ENCODE measurements at places on chromosomes 5 and 9.

GRCh38 chr9:12916042-12916441 is 141.2 kb downstream of the LURAP1L start:
- DNase-seq: no peak

DNA sequence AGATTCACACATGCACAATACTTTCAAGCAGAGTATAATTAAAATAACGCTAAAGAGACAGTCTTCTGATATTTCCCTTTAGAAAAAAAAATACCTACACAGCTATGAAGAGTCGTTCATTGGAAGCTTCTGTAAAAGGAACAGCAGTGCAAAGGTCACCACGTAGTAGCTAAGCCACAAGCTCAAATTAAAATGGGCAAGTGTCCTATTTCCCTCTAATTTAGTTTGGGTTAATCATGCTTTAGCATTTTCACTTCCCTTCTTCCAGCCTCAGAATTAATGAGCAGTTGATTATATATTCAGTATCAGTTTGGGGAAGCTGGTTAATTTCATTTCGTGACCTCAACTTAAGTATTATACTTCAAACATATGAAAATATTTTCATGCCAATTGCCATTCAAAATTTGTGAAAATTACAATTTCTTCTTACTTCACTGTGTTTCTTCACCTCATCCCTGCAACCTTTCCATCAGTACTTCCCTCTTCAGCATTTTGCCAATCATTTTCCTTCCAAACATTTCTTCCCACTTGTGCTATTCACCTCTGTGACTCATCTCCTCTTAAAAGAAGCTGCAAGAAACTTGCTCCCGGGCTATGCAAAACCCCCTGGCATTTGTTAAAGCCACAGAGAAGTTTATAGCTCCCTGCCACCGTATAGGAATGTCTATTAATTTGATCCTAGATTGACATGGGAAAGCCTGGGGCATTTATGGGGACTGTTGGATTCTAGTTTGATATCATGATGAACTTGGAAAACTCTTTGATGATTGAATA is 83.0 kb downstream of the DMRTA1 start:
- DNase-seq: no peak

- no peak for DNase-seq
Observed at GRCh38 chr5:28305891-28306290, 1267.5 kb upstream of the CDH9 start.

DNA sequence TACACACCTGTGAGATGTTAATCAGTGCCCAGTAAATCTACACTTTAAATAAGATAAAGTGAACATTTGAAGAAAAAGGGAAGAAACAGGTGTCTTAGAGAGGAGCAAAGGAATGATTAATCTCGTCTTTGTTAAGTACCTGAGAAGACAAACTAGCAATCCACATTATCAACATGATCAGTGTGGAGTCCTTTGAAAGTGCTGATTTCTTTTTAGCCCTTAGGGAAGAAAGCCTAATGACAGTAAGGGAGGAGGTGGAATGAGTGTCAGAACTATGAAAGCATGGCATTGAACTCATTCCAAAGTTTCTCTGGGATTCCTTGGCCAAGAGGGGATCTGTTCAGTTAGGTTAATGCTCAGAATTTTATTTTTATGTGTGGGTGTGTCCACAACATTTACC is 1109.0 kb upstream of the ACO1 start:
- DNase-seq: no peak

DNA sequence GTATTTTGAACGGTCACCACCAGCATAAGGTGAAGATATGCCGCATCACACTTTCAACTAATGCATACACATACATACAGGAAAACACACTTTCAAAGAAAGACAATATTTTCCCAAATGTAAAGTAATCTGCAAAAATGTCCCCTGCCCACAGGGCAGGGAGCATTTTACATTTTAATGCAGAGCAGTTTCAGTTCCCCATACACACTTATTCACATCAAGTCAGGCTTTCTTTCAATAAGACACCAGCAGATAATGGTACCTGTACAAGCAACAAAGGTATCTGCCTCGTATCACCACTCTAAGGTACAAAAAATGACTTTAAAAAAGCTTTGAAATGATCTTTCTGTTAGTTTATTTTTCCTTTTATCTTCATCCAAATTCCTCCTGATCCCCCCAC is 247.1 kb upstream of the CCNG1 start:
- no peak for DNase-seq

- DNase-seq: no peak
Observed at GRCh38 chr5:125987677-125988255, 435.4 kb upstream of the GRAMD2B start.

DNA sequence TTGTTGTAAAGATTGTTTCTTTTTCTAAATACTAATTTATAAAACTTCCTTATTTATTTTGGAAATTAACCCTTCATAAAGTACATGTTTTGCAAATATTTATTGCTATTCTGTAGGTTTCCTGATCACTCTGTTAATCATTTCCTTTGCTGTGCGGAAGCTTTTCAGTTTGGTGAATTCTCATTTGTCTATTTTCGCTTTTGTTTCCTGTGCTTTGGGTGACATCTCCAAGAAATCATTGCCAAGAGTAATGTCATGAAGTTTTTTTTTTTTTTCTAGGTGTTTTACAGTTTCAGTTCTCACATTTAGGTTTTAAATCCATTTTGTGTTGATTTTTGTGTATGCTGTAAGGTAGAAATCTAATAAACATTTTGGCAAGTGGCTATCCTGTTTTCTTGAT is 1899.8 kb upstream of the ACO1 start:
- DNase-seq: no peak

GRCh38 chr9:127177665-127178265 is 55.3 kb upstream of the ANGPTL2 start:
- no peak for DNase-seq

DNA sequence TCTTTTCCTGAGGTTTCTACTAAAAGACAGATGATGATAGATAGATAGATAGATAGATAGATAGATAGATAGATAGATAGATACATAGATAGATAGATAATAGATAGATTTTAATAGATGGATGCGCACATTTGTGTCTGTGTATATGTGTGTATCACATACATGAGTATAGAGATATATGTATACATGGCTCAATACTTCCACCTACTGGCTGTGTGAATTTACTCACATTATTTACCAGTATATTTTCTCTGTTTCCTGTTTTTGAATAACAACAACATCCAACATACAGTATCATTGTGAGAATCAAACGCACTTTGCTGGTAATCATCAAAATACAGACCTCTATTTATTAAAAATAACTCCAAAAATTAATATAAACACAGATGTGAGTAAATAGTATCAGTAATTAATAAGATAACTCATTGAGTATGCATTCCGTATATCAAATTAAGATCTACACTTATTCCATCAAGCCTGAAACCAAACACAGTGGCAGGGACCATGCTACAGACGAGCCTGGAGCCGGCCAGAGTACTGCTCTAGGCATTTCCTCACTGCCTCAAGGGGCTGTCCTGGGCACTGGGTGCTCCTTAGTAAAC is 338.0 kb downstream of the SEMA5A start:
- no peak for DNase-seq

GRCh38 chr5:5544094-5544663 is 121.7 kb downstream of the ICE1 start:
- no peak for DNase-seq

DNA sequence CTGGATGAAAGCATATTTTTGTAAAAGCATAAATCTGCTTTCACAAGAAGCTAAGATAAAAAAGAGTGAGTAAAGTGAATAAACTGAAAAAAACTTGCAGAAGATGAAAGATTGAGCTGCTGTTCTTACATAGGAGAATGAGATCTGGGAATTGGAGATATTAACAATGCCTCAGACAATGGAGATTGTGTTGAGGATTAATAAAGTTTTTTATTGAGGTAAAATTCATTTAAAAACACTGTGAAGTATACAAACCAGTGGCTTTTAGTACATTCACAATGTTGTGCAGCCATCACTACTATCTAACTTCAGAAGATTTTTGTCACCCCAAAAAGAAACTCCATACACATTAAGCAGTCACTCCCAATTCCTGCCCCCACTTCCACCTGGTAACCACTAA is 19.7 kb upstream of the UBLCP1 start:
- no peak for DNase-seq

DNA sequence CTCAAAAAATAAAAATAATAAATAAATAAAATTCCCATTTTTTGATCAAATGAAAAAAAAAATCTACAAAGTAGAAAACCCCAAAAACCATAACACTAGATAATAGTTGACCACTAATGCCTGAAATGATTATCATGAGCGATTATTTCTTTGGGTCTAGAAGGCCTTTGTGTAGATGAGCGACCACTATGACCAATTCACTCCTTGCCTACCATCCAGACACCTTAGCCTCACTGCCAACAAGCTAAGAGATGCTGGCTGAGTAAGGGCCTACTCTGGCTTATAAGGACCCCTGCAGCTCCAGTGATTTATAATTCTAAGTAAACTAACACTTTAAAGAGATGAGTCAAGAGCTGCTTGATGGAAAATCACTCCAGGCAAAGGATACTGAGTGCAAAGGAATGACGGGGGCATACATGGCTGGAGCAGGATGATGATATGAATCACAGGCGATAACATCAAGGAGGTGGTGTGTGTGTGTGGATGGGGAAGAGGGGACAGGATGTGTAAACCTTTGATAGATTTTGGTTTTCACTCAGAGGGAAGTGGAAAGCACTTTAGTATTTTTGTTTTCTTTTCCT is 4.8 kb upstream of the F2RL1 start:
- DNase-seq: no peak

DNA sequence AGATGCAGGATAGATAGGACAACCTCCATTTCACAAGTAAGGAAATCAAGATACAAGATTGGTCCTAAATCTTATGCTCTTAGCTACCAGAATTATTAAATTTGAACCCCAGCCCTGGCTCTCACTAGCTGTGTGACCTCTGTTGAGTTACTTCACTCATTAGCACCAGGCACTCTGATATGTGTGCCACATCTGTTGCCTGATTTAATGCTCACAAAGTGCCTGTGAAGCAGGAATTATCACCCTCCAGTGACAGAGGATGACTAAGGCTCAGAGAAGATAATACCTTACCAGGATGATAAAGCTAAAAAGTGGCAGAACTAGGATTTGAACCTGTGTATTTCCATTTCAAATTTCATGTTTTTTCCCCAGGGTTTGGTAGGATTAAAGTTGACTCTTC is 110.0 kb downstream of the PLPPR1 start:
- DNase-seq: no peak

GRCh38 chr5:18195910-18196309 is 561.6 kb downstream of the TAF11L14 start:
- no peak for DNase-seq

GRCh38 chr5:175356428-175356827 is 87.6 kb downstream of the DRD1 start:
- no peak for DNase-seq

DNA sequence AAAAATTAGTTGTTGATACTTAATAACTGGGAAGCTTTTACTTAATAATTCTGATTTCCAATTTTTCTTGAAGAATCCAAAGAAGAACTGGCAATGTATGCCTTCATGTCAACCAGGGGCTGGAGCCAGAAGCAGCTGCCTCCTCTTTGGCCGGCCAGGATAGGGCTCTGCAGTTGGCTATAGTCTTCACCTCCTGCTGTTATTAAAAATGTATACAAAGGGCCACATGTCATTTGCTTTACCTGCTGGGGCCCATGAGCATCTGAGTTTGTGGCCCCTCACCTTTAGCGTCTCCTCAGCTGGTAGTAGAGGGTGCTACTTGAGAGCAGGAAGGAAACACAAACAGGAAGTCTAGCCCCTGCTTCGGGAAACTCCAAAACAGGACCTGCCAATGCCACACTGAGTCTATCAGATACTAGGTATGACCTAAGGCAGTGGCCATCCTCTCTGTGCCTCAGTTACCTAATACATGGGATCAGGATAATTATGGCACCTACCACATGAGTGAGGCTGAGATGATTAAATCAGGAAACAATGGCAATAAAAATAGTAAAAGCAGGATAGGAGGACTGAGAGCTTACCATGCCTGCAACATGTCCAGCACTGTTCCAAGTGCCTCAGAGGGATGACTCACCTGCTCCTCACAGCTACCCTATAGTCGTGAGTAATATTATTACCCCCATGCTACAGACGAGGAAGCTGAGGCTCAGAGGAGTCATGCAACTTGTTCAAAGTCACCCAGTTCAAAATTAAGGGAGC is 21.3 kb downstream of the CCDC69 start:
- no peak for DNase-seq

DNA sequence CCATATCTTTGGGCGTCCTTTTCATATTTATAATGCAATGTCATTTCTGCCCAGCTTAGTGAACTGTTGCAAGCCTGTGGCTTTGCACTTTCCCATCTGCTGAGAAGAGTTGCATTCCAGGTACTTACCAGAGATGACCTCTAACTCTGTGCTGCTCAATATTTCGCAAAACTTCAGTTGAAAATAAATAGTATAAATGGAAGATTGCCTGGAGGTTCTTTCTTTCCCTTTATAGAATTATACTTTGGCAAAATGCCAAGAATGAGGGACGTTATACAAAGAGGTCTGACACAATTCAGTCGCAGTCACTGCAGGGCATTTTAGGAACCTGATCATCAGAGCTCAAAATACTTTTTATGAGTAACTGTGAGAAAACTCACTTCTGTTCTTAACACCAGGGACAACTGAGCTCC is 18.9 kb upstream of the VLDLR start:
- no peak for DNase-seq

DNA sequence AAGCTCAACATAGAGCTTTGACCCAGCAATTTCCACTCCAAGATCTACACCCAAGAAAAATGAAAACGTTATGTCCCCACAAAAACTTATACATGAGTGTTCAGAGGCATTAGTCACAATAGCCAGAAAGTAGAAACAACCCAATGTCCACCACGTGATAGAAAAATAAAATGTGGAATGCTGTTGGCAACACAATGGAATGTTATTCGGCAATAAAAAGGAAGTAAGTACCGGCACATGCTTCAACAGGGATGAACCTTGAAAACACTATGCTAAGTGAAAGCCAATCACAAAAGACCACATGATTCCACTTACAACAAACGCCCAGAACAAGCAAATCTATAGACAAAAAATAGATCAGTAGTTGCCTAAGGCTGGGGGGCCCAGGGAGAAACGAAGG is 6.0 kb downstream of the UBQLN1 start:
- no peak for DNase-seq

DNA sequence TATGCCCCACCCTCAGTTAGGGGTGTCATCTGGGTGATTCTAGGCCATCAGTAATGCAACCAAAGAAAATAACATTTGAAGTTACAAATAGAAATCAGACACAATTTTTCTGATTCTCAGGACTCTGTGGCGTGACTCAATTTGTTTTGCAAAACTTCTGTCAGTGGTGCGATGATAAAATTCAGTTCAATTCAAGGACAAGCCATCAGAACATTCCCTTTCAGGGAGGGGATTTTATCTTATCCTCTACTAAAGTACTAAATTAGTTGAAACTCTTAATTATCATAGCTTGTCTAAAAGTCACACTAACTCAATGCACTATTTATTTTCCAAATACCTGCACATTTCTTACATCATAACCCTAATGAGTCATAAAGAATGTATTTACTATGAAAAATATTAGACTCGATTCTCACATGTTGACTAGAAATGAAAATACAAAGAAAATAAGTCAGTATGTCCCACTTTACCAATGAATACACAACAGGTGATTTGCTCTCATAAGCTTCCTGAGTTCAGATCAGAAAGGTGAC is 28.2 kb downstream of the HTR4 start:
- no peak for DNase-seq

Measured in activated CD8-positive, alpha-beta memory T cell treated with anti-CD3 and anti-CD28 coated beads for 4 hours (primary cell).